ENCODE measurements at places on chromosomes 7 and 10. TPM values are rescaled to one million over a fixed set of nuclear protein-coding genes. Genes with fewer than 3 reads are reported as not detected.

SH2D4B gene
- polyA plus RNA-seq: 0.01 TPM

MIOS gene
- polyA plus RNA-seq: 23.3 TPM

NEURL1 gene
- polyA plus RNA-seq: 34.9 TPM

CLCN1 gene
- polyA plus RNA-seq: 1.6 TPM

All from large intestine (tissue), 12 donors.